ENCODE measurements at places on chromosomes 5 and 9.

DNA sequence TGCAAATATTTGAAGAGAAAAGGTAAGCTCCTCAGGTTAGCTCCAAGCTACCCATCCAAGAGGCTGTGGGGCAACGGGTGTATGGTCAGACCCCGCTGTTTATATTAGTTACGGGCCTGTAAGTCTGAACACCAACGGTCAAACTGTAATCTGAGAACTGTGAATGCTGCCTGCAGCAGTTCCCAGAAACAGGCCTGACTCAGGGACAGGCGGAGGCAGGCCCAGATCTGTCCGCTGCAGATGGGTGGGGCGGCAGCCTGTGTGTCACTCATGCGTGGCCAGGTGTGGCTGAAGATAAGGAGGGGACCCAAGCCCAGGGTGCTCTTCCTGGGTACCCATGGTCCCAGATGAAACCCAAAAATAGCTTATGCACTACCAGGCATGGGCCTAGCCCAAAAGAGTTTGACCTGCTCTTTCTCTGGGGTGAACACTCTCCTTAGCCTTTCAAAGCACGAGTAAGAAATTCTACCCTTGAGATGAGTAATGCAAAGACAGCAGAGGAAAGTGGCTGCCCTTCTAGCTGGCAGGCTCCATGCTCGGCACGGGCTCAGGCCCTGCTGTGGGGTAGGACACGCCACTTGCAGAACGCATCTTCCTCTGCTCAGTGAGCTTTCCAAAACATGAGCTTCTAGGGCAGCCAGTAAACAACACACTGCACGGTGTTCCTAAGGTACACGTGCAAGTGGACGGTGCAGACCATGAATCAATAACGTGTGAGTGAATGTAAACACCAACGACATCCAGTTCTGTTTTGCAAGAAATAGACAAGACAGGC is 9.1 kb downstream of the UBAC1 start:
- DNase-seq: no peak

- DNase-seq: peak; percentile 53
Measured at GRCh38 chr9:128175102-128175563, 15.1 kb downstream of the BBLN start.

GRCh38 chr5:65076251-65076869 is 307.6 kb downstream of the CWC27 start:
- DNase-seq: peak; percentile 16

GRCh38 chr9:117073539-117074341 is 341.1 kb downstream of the ASTN2 start:
- DNase-seq: no peak

DNA sequence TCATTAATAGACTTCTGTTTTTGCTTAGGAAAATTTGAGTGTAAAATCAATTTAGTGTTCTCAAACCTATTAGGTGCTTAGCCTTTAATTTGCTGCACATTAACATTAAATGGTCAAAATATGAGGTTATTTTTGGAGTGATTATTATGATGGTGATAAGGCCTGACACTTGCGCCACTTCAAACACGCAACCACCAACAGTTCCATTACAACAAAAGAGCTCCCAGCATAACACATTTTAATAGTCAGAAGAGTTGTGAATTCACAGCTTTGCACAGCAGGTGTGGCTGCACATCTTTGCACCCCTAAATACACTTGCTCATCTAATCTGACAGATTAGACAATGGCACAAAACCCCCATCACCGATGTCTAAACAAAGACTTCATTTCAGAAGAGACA is 940.7 kb downstream of the NR2F1-AS1 start:
- no peak for DNase-seq

- DNase-seq: no peak
Measured at GRCh38 chr5:88143693-88144218, 124.9 kb downstream of the TMEM161B start.

DNA sequence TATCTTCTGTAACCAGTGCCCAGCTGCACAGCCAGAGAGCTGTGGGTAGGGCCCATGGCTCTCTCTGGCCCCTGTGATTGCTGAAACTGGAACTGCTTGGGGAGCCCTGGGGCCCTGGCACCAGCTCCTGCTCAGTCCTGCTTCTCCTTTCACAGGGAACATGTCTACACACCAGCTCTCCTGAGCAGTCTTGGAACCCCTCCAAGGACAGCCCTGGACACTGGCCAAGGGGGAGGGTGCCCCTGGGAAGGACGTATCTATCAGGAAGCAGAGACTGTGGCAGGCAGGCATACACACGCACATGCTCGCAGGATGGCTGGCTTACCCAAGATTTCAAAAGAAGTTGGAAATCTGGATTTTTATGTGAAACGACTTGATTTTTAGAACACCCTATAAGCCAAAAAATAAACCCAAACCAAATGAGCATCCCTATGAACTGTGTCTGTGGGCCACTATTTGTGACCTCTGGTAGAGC is 8.8 kb upstream of the TRAF1 start:
- peak; percentile 87 for DNase-seq

DNA sequence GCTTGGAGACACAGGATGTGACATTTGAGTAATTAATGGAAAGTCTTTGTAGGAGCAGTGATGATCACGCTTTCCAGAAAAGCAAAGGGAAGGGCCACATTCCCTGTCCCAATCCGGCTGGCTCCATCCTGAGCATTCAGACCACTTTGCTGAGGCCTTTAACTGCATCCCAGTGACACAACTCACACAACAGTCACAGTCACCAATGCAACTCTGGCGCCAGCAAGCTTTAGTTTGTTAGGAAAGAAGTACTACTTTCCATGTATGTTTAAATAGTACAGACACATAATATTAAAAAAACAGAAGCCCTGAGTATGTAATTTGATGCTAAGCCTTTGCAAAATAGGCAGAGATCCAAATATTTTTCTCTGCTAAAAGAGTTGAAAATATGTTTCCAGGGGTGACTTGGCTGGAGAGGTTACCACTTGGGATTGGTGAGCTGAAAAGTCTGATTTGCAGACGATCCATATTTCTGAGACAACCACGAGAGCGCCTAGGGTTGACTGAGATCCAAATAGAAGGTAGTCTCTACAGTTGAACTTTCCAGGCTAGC is 31.7 kb upstream of the GAS1 start:
- DNase-seq: no peak

- no peak for DNase-seq
Measured at GRCh38 chr5:125336401-125336800, 590.0 kb upstream of the ZNF608 start.

GRCh38 chr5:139149477-139150199 is 48.5 kb downstream of the SIL1 start:
- DNase-seq: no peak

- DNase-seq: no peak
Measured at GRCh38 chr9:84330246-84330645, 10.3 kb downstream of the SLC28A3 start.

GRCh38 chr9:129775448-129775798 is 22.6 kb upstream of the PTGES start:
- DNase-seq: no peak

- DNase-seq: no peak
Measured at GRCh38 chr5:3201941-3202340, 393.7 kb upstream of the IRX1 start.

DNA sequence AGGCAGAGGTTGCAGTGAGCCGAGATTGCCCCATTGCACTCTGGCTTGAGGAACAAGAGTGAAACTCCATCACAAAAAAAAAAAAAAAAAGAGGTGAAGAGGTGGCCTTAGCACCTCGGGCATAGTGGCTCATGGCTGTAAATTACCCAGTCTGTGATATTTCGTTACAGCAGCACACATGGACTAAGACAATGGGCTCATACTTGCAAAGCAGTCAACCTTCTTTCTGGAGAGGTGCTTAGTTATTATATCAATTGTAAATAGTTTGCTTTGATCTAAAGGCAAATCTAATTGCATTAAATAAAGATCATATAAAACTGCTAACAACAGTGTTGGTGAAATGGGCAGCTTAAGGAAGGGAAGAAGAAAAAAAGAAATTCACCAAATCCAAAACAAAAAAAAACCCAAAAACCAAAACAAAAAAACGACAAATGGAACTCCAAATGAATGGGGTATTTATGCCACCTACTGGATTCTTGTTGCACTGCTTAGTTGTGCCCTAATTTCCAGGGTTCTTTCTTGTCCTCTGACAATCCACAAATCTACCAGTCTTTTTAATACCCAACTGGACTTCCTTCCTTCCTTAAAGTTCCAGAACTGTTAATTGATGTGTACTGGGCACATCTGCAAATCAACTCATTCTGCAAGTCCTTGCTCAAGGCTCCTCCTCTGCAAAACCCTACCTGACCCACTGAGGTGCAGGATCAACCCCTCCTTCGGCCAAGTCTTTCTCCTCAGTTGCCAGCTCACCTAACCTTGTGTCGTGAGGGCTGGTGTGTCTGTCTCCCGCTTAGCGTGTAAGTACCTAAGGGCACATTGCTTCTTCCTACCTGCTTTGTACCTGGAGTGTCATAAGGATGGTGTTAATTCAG is 35.0 kb upstream of the DMRT1 start:
- DNase-seq: no peak

DNA sequence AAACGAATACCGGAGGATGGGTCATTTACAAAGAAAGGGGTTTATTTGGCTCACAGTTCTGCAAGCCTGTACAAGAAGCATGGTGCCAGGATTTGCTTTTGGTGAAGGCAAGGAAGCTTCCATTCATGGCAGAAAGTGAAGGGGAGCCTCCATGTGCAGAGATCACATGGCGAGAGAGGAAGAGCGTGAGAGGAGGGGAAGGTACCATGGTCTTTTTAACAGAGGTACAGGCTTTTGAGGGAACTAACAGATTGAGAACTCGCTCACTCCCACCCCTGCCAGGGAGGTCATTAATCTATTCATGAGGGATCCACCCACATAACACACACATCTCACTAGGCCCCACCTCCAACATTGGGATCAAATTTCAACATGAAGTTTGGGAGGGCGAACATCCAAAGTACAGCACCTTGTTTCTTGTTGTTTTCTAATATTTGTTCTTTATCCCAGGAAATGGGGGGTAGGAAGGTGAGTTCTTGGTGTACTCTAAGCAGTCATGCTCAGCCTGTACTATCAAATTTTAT is 18.5 kb downstream of the TMC1 start:
- DNase-seq: no peak

DNA sequence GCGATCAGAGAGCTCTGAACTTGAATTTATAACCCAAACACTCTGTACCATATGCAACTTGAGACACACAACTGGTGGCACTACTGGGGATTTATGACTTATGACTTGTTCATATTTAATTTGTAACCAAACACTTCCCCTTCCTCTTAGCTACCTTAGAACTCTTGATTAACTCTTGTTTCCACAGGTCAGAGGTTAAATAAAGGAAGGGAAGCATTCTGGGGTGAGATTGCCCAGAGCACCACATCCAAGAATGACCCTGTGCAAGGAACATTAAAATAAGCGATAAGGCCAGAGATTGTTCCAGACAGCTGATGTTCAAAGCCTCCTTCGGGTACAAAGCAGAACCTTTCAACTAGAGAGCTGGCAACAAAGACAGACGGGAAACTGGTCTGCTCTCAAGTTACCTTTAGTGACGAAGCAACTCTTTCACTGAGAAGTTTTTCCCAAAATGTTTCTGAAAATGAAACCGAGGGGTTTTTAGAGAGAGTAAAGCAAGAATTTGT is 242.6 kb downstream of the DENND1A start:
- DNase-seq: no peak

GRCh38 chr9:2289263-2289662 is 274.1 kb downstream of the SMARCA2 start:
- no peak for DNase-seq

DNA sequence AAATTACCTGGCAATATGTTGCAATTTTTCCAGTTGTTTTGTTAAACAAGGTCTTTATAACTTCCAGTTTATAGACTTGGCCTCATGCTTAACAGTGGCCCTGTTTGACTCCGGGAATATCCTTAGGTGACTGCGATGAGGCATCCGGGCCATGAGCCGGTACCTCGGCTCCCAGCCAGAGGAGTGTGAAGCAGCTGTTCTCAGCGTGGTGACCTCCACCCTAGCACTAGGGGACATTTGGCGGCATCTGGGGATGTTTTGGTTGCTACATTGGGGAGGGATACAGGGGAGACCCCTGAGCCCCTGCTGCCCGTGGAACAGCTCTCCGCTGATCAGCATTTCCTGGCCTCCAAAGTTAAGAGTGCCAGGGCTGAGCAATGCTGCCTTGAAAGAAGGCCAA is 533.4 kb downstream of the IRX1 start:
- DNase-seq: no peak

- DNase-seq: no peak
Measured at GRCh38 chr9:31335529-31336234, 1048.8 kb upstream of the ACO1 start.

DNA sequence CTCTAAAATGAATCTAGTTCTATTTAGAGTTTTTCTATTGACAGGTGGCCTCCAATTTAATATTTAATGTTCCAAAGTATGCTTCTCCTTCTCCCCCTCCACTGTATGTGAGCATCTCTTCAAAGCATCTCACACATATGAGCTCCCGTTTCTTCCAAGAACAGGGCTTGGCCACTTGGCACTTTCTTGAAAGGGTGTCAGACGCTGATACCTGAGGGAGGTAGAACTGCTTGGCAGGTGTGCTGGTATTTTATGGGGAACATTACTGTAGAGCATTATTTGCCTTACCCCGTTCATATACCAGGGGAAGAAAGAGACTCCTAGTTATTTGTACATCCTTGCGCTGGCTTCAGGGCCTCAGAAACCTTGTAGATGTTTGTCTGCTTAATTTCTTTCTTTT is 1.9 kb downstream of the RCL1 start:
- DNase-seq: no peak

GRCh38 chr9:127021664-127022363 is 100.6 kb downstream of the ANGPTL2 start:
- DNase-seq: peak; percentile 99

- DNase-seq: no peak
Measured at GRCh38 chr5:11715461-11716196, 188.6 kb downstream of the CTNND2 start.

DNA sequence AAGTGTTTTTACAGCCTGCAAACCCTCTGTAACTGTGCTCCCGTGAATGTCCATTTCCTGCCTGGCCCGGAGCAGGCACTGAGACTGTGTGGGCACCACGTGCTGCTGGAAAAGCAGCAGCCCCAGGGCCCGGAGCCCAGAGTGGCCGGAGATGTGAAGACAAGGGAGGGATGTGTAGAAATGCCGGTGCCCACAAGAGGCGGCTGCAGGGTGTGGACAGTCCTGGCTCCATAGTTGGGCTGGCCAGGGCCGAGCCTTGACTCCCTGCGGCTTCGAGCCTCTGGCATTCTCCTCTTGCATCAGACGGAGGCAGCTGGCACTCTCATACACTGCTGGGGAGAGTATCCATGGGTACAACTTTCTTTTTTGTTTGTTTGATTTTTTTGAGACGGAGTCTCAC is 13.2 kb upstream of the GFPT2 start:
- DNase-seq: no peak

GRCh38 chr9:114824110-114824509 is 18.3 kb upstream of the TNFSF15 start:
- peak; percentile 23 for DNase-seq

DNA sequence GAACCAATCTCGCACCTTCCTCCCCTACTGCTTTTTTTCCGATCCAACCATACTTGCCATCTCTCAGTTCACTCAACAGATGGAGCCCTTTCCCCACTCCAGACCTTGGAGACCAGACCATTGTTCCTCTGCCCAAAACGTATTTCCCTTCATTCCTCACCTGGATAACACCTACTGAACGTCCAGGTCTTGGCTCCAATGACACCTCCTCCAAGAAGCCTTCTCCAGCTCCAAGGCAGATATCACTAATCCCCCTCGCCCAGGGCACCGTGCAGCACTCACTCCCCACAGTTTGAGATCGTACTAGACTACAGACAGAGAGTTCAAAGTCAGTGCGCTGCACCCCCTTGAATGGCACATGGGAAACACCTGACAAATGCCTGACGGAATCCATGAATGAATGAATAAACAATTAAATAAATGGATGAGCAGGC is 47.1 kb upstream of the AKNA start:
- DNase-seq: no peak
